Foreskin fibroblast (primary cell): ENCODE measurements at places on chromosomes 7 and 10.

DNA sequence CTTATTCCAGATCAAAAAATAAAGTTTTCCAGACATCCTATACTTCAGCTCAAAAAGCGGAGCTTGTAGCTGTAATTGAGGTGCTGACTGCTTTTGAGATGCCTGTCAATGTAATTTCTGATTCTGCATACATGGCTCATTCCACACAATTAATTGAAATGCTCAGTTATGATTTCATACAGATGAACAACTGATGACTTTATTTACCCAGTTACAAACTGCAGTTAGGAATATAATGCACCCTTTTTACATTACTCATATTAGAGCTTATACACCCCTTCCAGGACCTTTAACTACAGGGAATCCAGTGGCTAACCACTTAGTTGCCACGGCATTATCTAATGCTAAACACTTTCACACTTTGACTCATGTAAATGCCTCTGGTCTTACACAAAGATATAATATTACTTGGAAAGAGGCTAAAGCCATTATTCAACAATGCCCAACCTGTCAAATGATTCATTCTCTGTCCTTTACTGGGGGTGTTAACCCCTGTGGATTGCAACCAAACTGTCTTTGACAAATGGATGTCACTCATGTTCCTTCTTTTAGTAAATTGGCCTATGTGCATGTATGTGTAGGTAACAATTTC, 147.3 kb downstream of the ZNF33B start:
- DNase-seq, result no peak

DNA sequence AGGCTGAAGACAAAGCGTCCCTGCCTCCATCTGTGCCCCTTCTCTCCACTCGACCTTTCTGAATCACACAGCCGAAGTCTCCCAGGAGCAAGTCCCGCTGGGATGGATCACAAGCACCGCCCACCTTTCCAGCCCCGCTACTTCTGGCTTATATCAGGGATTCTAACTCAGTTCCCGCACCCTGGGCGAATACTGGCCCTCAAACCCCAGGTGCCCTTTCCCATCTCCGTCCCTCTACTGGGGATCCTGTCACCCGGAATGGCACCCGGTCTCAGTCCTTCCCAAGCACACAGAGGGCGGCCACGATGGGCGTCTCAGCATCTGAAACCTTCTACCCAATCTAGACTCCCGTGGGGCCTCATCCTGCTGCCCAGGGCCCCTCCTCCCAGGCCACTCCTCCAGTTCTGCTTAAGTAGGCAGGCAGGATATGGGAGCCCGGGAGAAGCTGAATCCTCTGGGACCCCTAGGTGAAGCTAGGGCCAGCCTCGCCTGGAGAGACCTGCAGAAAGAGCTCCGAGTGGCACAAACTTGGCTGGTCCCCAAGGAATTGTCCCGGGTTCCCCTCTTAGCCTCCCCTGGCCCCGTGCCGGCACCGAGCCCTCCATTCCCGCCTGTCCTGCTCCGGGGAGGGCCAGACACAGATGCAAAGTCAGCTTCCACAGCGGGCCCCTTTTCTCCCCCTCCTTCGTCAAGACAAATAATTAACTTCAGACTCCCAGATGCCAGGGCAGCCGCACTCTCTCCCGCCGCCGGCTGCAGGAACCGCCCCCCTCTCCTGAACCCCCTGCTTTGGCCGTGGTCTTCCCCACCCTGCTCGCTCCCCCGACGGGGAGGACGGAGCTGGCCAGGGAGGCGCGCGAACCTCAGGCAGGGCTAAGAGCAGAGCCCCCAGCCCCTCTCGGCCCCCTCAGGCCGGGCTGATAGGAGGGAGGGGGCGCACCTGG, 612 bp downstream of the KCP start:
- DNase-seq, result peak; percentile 47

DNA sequence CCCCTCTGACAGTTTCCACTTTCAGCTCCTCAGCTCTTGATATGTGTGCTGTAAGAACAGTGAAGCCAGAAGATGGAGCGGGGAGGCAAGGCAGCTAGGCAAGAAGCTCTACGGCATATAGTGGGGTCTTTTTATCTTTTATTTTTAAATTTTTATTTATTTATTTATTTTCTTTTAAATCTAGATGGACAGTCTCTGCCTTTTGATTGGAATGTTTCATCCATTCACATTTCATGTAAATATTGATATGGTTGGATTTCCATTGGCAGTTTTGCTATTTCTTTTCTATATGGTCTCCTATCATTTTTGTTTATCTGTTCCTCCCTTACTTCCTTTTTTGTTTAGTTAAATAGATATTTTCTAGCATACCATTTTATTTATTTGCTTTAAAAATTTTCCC, 183.7 kb downstream of the TMEM178B start:
- DNase-seq, result no peak

DNA sequence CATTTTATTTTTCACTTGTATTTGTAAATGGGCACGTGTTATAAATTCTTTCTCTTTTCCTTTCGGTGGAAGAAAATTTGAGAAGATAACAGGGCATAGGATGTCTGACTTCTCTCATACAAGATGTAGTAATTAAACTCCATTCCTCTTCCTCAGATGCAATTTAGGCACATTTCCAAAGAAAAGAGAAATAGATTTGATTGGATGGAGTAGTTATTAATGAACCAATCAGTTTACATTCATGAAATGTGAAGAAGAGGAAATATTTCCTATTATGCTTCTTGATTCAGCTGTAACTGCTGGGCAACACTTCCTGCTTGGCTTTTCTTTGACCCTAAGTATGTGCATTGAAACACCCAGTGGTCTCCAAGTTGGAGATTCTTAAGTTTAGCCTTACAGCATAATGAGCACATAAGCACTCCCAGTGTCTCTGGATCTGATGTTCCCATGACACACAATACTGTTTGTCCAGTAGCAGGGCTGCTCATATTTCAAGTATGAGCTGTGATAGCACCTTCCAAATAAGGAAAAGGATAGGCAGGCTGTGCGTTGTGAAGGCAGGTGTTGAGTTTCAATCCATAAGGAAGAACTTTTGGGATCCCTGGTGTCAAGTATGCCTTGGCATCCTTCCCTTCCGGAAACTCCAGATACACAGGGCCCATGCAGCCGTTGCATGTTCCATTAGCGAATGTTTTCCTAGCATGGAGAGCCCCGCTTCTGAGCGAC, 33.4 kb upstream of the COBL start:
- DNase-seq, result no peak

DNA sequence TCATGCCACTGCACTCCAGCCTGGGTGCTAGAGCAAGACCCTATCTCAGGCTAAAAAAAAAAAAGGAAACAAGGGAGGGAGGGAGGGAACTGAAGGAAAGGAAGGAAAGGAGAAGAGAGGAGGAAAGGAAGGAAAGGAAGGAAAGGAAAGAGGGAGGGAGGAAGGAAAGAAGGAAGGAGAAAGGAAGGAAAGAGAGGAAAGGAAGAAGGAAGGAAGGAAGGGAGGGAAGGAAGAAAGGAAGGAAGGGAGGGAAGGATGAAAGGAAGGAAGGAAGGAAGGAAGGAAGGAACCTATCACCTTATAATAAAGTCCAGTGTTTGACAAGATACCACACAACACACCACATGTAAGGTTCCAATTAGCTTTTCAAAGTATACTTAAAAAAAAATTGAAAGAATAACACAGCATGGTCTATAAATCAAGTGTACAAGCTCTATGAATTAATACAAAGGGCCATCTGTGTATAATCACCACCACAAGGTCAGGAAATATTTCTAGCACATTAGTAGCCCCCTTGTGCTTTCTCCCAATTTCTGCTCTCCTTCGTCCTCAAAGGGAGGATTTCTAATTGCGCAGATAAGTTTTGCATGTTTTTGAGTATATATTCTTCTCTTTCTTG, 26.4 kb downstream of the RNF216 start:
- DNase-seq, result no peak

GRCh38 chr7:111660478-111660877, 98.2 kb upstream of the IMMP2L start:
- DNase-seq, result no peak

GRCh38 chr10:121302541-121303180, 295.6 kb downstream of the FGFR2 start:
- DNase-seq, result no peak

DNA sequence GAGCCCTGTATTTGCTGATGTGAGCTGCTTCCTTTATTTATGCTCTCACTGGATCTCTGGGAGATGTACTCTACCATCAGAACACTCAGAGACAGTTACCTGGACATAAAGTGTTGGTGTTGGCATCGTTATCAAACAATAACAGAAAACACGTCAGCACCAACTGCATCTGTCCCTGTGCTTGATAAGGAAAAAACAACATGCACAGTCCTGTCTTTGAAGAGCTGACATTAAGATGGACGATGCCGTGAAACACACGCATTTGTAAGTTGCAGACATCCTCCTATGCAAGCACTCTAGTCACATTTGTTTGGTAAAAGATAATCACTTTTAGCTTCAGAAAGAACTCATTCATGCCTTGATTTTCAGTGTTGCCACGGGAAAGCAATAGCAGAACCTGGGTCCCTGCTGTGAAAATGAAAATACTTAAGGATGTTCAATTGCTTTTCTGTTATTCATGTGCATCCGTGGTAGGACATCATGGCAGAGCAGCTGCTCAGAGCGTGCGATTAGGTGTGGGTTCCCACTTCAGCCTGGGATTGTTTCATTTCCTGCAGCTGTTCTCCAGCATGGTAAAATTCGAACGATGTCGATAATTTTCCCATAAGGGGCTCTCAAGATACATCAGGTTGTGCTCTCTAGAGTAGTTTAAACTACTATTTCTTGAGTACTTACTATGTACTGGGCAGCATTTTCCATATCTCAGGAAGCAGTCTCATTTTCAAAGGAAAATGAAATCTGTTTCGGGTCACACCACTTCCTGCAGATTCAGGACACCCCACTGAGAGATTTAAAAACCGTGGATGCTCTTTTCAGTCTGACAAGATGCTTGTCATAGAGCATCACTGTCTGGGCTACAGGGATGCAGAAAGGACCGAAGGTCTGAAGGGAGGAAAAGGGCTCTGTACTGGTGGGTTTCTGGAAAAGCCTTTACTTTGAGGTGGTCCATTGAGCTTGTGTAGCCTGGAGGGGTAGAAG, 248.7 kb downstream of the CAMK1D start:
- no peak for DNase-seq

DNA sequence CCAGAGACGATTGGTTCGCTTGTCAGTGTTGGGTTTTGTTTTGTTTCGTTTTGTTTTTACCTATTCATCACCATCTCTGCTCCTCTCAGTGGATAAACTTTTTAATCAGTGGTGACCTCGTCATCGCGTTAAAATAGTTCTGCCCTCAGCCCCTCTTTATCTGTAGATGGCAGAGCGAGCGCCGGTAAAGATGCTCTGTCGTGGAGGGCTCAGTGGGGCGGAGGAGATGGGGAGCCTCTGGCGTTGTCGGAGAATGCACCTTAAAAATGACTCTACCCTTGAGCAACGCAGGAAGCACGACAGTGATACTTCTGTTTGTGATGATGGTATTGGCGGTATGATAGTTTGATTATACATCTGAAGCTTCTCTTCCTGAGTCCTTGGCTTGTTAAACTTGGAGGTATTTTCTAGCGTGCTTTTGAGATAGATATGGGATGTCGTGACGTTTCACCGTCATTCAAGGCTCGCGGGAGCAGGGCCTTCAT, 554 bp downstream of the CSGALNACT2 start:
- DNase-seq, result peak; percentile 65

DNA sequence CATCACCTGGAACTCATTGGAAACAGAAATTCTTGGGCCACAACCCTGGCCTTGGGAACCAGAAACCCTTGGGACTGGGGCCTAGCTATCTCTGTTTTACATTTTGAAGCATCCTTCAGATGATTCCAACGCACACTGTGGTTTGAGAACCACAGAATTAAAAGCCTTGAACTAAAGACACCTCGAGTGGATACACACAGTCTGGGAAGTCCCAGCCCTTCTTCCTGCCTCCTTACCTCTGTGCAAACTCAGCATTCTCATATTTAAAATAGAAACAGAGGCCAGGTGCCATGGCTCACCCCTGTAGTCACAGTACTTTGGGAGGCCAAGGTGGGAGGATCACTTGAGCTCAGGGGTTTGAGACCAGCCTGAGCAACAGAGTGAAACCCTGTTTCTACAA, 12.9 kb downstream of the NPFFR1 start:
- DNase-seq, result no peak

GRCh38 chr7:115910541-115911164, 119.9 kb downstream of the TFEC start:
- DNase-seq, result peak; percentile 63

- DNase-seq, result peak; percentile 87
Measured at GRCh38 chr10:92517034-92517655, 56.7 kb downstream of the IDE start.

DNA sequence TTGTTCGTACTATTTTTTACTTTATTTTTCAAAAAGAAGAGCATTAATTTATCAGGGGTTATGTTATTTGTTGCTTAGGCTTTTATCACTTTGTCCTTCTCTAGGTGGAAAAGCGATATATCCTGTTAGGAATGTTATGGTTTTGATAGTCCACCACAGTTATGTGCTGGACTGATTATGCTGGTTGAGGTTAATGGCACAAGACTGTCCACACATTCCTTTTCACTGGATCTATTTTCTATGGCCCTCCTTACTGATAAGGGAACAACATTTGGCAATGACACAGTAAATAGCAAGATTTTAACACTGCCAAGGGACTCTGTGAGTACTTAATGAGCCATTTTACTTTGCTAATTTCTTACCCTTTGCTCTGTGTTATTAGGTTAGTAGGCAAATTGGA, 1212.3 kb downstream of the NXPH1 start:
- DNase-seq, result no peak

DNA sequence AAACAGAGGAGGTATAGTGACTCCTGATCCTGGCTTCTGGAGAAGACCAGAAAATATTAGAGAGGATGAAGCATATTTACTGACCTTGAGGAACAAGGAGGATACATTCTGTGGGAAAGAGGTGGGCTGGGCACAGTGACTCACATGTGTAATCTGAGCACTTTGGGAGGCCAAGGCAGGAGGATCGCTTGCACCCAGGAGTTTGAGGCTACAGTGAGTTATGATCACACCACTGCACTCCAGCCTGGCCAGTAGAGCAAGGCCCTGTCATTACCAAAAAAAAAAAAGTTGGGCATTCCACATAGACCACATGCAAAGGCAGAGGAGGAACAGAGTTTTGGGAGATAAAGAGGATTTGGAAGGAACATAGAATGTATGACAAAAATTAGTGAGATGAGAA, 4.4 kb upstream of the ACBD5 start:
- no peak for DNase-seq

DNA sequence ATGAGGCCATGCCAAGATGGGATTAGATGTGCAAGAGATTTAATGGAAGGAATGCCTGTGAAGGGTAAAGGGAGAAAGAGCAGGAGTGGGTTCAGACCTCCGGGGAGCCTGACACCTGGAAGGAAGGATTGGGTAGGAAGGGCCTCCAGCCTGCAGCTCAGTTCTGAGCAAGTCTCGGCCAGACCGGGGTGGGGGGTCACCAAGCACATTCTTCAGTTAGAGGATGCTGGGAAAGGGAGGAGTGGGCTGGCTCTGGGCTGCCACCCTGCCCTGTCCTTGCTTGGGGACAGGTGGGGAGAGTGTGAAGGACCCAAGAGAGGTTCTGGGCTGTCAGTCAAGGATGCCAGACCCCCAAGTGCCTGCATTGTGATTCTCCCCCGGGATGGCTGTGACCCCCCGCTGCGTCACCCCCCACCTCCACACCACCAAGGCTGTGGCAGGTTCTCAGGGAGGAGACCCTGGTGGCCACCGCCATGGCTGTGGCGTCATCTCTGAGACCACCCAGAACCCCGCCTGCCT, 16.5 kb upstream of the PRKAG2 start:
- no peak for DNase-seq

GRCh38 chr7:28516390-28517172, 104.3 kb downstream of the CREB5 start:
- DNase-seq, result peak; percentile 37

GRCh38 chr7:1854866-1855724, 185.0 kb downstream of the ELFN1 start:
- peak; percentile 1 for DNase-seq
